Astrocyte of the cerebellum (primary cell): ENCODE measurements at places on chromosomes 5 and 9.

DNA sequence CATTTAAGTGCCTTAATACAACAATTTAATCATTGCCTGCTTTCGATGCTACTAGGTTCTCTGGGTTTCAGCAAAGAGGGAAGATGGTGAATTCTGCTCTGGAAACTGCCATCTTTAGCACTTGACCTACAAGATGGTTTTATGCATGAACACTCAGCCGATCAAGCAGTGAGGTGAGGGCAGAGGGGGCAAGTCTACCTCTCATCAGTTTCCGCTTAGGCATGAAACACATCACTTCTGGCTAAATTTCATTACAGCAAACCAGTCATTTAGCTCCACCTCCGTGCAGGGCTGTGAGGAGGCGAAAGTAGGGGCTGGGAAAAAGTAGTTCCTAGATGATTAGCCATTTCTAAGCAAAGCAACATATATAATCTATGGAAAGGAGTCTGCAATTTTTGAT lies 1018.0 kb downstream of the CDH18 start:
- no peak for DNase-seq

DNA sequence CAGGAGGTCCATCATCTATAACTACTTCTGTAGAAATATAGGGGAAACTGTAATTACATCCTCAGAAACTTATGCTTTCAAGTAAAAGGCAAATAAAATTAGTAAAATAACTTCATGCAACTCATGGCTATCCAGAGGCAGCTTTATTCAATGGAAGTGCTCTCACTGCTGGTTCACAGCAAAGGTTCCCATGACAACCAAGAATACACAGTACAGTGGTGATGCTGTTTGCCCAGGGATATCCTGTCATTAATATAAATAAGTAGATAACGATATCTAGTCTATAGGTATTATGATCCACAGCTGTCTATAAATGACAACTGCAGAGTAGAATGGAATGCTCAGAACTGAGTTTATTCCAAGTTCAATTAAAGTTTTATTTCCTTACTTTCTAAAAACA lies 390.3 kb downstream of the PDE4D start:
- DNase-seq = no peak

DNA sequence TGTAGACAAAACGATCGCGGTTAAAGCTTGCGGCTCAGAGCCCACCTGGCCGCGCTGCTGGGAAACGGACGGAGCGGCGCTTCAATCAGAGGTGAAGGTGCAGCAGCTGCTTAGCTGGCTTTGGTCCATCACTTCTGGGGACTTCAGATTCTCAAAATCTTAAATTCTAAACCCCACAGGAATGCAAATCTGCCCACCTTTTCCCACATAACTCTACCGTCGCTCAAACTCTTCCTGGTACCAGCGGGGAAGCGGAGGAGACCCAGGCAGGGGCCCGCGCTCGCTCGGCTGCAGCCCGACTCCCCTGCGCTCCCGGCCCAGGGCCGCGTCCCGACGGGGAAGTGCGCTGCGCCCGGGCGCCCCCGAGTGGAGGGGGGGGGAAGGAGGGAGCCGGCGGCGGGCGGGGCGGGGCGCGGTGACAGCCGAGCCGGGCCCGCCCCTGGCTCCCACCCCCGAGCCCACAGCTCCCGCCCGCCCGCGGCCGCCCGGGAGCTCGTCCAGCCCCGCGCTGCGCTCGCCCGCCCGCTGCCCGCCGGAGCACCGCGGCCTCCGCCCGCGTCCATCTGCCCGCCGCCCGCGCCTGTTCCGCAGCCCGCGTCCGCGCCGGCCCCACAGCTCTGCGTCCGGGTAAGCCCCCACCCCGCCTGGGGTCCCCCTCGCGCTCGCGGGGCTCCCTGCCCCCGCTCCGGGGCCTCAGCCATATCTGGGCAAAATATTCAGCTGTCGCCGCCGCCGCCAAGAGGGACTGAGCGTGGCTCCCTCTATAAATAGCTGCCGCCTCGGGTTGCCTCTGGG lies at the start of gene TMOD1:
TMOD1 (plus strand) TSS at position 490 of the 795 bp plus-strand sequence. CDS start 22,523 bp downstream, outside the sequence.
- DNase-seq = no peak

DNA sequence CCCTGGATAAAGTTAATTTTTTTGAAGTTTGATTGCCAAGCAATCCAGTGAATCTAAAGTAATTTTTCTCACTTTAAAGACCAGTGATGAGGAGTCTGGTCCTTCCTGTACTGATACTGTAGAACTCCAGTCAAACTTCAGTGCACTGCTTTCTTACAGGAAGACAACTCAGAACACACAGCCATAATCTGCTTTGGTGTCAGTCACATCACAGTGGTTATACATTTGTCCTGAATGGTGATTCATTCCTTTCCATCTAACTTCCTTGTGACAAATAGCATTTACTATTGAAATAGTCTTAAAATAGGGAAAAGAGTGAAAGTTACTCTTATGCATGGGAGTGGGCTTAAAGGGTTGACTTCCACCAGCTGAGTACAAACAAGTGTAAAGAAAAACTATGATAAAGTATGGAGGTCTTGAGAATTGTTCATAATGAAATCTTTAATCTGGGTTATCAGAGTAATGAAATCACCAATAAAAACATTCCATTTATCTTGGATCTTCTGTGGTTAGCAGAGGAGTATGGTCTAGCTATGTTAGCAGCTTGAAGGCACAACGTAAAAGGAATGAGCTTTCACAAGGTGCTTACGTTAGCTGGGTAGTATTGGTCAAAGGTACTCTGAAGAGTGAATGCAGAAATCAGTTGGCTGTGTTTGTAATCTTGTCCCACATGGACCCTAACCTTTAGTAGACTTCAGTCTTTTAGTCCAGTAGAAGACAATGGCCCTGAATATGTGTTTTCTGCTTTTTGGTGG lies 41.5 kb downstream of the DCP2 start:
- DNase-seq = no peak

- no peak for DNase-seq
Observed at GRCh38 chr5:133927300-133928180, 40.9 kb downstream of the C5orf15 start.

DNA sequence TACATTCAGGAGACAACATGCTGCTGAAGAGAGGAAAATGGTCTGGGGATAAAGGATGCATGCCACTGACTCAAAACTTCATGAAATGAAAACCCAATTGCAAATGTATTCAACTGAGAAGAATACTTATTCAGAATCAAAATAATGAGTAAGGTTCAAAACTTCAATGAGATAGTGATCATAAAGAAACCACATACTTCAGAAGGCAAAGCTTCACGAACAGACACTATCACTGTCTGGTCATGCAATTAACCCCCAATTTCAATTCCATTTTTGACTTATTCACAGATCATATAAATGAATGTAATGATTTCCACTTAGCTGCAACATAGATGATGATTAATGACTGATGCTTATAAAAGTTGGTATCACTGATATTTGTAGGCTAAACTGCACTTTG lies 33.0 kb upstream of the CTNNAL1 start:
- DNase-seq = no peak

DNA sequence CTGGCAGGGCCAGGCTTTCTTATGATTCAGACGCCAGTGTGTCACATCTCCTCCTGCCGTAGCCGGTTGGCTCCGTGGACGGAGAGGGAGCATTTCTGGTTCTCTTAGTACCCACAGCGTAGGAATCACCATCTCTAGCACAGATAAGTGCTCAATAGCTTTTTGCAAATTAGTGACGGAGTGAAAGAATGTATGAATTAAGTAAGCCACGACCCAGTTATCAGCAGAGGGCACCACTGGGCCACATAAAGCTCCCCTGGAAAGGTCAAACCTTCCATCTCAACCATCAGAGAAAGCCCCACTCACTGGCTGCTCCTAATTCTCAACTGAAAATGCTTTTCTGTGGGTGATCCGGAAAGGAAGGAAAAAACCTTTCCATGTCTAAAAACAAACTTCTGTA lies 317.0 kb upstream of the ADCY2 start:
- DNase-seq = no peak

DNA sequence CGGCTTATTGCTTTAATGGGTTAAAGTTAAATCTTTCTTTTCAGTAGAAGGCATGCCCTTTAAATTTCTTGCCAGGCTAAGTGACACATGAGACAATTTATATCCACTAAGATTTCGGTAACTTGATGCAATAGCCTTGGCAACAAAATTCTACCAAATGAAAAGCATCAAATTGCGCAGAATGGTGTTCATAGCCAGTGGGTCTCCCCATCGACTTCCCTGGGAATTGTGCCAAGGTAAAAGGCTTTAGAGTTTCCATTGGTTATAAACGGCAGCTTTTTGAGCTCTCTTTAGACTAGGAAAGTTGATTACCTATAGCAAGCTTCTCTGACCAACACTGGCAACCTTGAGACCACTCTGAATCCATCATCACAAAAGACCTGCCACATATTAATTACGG lies 358.4 kb downstream of the ARRDC3 start:
- no peak for DNase-seq

- no peak for DNase-seq
Observed at GRCh38 chr5:139462586-139463276, at the start of gene ECSCR. TSS of gene ECSCR (minus strand) at chr5:139462743. CDS start at chr5:139462670, 73 bp downstream.

DNA sequence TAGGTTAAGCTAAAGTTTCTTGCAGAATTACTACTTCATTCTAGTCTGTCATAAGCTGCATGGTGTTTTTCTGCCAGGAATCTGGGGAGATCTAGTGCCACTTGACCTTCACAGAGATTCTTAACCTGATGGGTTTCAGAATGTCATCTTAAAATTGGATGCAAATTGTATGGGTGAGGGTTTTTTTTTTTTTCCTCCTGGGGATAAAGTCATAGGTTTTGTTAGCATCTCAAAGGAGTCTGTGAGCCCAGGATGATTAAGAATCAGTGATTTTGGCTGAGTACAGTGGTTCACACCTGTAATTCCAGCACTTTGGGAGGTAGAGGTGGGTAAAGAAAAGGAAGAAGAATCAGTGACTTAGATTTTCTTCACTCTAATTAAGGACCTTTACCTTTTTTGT lies 51.2 kb downstream of the NIM1K start:
- no peak for DNase-seq

DNA sequence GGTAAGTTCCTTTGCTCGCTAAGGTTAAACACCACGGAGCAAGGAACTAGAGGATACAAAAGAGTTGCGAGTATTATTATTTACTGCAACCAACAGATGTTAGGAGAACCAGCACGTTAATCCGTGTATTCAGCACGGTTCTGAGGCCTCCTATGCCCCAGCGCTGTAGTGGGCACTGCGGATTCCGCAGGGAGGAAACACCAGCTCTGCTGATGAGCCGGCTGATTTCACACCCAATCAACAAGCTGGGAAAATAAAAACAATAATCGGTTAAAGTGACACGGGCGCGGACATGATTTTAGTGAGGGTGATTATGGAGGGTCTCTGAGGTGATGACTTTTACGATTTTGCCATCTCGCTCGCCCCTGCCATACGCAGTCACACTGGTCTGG lies 702 bp upstream of the PRELID2 start:
- no peak for DNase-seq

- peak; percentile 91 for DNase-seq
Observed at GRCh38 chr5:42994555-42995359, 45.4 kb downstream of the ANXA2R start.

DNA sequence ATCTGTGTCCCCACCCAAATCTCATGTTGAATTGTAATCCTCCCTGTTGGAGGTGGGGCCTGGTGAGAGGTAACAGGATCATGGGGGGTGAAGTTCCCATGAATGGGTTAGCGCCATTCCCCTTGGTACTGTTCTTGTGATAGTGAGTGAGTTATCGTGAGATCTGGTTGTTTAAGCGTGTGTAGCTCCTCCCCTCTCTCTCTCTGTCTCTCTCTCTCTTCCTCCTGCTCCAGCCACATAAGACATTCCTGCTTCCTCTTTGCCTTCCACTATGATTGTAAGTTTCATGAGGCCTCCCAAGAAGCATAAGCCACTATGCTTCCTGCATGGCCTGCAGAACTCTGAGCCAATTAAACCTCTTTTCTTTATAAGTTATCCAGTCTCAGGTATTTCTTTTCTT lies 28.8 kb downstream of the C5orf15 start:
- DNase-seq = no peak

DNA sequence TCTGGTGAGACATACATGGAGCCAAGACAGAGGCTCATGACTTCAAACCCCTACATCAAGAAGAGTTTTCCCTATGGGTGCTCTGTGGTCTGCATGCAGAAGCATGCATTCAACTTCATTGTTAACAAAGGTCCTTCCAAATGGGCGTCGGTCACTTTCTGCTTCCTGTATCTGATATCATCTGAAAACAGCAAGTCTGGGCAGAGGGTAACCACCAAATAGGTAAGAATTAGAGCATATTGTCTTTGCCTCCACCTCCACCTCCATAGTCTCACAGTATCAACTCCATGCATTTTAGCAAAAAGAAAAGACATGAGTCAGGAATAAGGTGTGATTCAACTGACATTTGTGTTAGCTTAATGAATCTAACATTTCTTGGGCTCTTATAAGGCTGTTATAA lies 462.9 kb downstream of the DMRT2 start:
- no peak for DNase-seq

DNA sequence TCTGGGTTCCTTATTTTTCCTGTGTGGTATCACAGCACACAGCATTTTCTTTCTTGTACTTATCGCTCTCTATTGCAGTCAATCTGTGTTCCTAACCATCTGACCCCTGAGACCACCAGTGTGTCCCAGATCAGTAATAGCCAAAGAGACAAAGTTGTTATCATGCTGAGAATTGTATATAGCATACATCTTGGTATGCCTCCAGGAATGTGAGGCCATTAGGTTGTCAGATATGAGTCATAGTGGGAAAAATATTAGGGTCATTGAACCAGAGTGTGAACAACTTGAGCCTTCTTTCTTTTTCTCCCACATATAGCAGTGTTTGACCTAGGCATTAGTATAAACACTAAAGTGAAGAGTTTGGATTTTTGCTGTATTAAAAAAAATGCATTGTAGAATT lies 106.3 kb downstream of the NDUFAF2 start:
- DNase-seq = peak; percentile 15

DNA sequence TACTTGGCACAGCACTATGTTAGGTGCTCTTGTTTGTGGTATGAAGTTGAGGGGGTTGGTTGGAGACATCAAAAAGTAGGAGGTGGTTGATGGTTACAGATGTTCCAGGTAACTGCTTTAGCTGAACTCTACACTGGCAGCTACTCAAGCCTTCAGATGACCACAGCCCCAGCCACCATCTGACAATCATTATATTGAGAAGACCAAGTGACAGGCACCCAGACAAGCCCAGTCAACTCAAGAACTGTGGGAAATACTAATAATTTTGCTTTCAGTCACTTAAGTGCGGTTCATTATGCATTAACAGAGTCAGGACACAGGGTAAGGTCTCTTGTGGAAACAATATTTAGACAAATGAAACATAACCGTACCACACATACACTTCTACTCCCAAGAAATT lies 38.9 kb upstream of the SLIT3 start:
- no peak for DNase-seq

- no peak for DNase-seq
Observed at GRCh38 chr5:10546186-10546585, 17.7 kb upstream of the ANKRD33B start.

- DNase-seq = no peak
Observed at GRCh38 chr9:4936823-4937222, 48.2 kb upstream of the JAK2 start.

DNA sequence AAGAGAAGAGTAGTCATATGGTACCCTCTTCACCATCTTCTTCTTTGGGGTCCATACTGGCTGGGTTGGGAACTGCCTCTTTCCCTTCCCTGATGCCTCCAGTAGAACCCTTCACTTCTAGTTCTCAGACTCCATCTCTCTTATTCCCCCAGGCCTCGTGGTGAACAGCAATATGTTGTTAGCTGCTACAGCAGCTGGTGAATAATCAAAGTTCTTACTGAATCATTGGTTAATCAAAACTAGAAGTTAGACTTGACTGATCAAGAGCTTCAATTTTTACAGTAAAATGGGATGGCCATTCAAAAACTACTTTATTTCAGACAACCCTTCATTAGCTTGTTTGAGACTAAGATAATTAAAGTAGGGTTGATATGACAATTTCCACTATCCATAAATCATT lies 190.9 kb upstream of the GNA14 start:
- no peak for DNase-seq

- DNase-seq = no peak
Observed at GRCh38 chr9:91417602-91418214, 5.9 kb downstream of the NFIL3 start.
